NCI-H510A (cell line): ENCODE measurements at places on chromosomes 16 and 17.

DNA sequence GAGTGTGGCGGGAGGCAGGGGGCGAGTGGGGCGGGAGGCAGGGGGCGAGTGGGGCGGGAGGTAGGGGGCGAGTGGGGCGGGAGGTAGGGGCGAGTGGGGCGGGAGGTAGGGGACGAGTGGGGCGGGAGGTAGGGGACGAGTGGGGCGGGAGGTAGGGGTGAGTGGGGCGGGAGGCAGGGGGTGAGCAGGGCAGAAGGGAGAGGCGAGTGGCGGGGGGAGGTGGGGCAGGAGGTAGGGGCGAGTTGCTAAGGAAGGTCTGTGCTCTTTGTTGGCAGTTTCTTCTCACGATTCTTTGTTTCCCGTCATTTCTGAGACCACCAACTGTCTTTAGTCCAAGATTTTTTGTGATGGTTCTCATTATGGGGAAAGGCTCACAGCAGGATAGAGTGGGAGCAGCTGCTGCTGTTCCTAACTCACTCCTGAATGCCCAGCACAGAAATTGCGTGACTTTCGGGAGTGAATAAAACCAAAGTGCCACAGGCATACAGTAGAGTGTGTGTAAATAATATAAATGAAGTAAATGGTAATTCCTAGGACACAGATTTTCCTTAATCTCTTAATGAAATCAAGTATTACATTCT is 44.7 kb downstream of the COG7 start:
- DNase-seq = no peak

- peak; percentile 12 for DNase-seq
These were observed 12.7 kb upstream of the FAM20A start for GRCh38 chr17:68613739-68614298.

DNA sequence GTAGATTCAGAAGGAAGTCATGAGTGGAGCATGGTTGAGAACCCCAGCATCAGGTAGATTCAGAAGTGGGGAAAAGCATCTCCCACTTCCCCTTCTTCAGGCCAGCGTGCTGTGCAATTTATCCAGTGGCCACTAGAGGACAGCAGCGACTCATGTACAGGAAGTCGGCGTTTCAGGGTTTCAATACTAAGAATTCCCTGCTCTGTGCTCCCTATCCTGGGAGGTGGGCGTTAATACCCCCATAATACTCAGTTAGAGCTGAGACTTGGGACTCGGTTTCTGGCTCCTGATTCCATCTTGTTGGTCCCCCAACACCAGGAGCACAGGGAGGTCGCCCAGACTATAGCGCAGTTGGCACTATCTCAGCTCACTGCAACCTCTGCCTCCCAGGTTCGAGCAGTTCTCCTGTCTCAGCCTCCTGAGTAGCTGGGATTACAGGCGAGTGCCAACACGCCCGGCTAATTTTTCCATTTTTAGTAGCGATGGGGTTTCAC is 75.3 kb upstream of the AMZ2 start:
- peak; percentile 19 for DNase-seq

GRCh38 chr17:68580236-68580770 is 20.9 kb downstream of the FAM20A start:
- no peak for DNase-seq

DNA sequence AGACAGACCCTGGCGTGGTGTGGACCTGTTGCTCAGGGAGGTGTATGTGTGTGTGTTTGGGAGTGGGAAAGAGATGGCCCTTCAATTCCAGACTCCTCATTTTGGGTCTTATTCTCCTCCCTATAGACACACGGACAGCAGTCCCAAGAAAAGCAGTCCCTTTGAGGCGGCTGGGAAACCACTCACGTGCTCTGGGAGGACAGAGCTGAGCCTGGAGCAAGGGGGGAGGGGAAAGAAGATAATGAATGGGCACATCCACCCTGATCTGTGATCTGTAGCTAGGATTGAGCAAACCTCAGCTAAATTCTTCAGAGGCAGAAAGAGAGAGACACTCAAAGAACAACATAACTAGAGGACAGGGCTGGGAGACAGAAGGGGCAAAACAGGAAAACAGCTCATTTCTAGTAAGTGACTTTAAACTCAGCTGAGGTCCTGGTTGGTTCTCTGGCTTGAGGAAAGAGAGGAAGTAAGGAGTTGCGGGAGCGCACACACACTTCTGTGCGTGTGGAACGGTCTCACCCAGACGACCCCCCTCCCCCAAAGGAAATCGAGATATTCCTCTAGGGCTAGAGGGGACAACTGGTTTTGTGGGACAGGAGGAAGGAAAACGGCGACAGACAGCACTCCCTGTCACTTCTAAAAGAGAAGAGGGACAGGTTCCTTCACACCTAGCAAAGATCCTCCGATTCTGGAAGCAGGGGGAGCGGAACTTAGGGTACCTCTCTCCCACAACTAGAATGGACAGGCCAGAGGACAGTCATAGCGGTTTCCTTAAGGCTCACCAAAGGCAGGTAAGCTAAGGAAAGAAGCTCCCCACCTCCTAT is 658 bp downstream of the RAB5C start:
- DNase-seq = no peak

DNA sequence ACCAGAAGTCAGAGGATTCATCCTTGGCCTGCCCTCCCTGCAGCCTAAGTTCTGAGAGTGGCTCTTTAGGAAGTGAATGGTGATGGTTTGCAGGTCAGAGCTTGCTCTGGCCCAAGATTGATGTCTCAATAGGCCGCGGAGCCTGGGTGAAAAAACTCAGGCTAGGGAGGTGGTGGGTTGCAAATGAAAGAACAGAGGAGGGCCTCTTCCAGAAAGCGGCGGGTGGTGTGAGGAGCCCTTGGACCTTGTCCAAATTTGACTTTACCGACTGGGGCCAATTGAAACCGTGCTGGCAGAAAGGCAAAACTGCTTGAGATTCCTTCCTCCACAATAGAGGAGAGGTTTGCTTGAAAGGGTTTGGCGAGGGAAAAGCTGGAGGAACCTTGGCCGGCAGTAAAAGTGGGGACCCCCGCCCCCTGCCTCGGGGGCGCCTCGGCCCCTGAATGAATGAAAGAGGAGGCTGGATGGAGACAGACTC is 331.3 kb downstream of the SEC14L1 start:
- no peak for DNase-seq

- DNase-seq = no peak
These were observed 16.2 kb downstream of the UNC13D start for GRCh38 chr17:75828076-75828400.

- no peak for DNase-seq
These were observed 11.1 kb downstream of the FANCA start for GRCh38 chr16:89805136-89805905.

DNA sequence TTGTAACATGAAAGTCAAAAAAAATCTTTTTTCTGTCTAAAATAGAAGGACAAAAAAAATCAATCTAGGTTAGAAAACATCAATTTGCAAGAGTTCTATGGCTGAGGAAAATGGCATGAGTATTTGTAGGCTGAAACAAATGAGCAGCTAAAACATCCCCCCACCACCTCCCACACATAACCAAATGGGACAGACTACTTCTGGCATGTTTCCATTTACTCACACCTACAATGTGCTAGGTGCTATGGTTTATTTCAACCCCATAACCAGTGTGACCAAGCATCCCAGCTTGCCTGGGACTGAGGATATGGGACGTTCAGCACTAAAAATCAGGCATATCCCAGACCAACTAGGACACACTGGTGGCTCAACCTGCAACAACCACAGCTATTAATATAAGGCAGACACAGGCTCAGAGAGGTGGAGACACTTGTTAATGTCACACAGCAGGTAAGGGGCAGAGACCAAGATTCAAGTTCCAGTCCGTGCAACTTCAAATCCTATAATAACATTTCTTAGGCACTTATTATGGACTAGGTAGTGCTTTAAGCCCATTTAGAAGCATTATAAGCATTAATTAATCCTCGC is 96.0 kb downstream of the XYLT1 start:
- DNase-seq = no peak

GRCh38 chr17:61057257-61057656 is 342.4 kb upstream of the TBX2 start:
- DNase-seq = no peak

- peak; percentile 77 for DNase-seq
These were observed 15.6 kb downstream of the MRPS23 start for GRCh38 chr17:57834146-57834741.

DNA sequence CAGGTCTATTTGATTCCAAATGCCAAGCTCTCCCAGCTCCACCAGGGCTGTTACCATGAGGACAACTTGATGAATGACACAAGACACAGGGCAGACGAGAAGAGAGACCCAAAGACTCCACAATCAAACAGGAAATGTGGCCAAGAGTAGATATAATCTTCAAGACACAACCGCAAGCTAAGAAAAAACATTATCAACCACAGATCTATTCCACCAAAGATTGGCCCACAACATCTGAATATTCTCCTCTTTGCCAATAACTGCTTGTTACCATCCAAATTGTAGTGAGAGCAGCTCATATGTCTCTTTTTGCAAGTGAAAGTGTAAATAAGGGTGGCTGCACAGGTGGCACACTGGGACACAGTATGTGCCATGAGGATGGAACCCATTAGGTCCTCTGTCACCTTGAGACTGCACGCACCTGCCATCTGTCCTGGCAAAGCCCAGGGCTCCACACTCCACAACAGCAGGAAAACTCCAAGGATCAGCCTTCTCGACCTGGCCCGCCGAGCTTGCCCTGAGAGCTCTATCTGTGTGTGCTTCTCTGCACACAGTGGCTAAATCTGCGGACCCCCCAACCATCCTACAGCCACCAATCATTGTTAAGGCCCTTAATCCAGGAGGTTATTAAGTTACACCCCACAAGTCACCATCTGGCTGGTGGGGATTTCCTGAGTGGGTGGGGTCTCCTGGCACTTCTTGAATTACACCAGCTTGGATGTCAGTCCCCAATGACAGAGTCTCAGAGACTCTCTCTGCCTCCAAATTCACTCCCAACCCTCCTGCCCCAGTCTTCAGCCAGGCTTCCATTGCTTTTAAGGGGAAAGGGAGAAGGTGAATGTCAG is 50.5 kb downstream of the DYNLRB2 start:
- no peak for DNase-seq

DNA sequence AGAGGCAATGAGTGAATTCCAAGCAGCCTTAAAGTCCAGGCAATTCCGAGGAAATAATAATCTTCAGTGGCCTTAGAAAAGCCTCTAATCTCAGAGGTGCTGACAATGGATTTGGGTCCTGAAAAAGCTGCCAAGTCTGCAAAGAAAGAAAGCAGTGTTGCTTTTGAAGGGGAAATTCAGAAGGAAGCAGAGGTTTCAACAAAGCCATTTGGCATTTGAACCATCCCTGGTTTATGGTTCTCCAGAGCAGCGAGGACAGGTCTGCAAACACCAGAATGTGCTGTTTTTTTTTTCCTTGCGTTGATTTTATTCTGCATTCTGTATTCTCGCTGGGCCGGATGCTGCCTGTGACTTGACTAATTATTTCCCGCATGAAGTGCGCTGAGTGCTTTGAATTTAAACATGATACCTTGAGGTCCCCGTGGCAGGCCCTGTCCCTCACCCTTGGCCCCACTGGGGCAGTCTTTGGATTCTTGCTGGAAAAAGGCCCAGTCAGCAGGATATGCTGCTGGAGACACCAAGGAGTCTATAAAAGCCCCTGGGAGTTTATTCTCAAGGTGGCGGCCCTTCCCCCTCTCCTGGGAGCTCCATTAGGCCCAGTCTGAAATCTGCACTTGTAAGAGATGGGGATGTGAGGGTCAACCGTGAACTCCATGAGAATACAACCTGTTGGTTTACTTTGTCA is 338.3 kb downstream of the HAPSTR1 start:
- DNase-seq = no peak
